Activated T-cell treated with anti-CD3 and anti-CD28 coated beads, Interleukin-2, amount 50 U/mL, for 72 hours (primary cell): ENCODE measurements at places on chromosomes 1 and 21.
A peak's percentile ranks its signal among the peaks of the same experiment; 100 is the strongest.

DNA sequence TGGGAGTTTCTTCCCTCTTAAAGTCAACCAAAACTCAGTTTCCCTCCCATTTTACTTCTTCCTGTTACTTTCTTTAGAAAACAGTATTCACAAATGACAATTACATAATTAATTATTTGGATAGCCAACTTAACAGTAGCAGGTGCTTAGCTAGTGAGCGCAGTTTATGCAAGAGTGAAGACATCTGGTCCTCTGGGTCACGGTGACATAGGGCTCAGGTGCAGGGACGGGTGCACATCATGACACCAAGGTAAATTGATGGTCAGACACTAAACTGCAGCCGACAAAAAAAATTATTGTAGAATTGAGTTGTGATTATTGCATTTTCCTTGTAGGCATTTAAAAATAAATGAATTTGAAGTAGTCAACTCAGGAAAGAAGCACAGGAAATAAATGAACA, 142.0 kb upstream of the KCTD3 start:
- DNase-seq = no peak

DNA sequence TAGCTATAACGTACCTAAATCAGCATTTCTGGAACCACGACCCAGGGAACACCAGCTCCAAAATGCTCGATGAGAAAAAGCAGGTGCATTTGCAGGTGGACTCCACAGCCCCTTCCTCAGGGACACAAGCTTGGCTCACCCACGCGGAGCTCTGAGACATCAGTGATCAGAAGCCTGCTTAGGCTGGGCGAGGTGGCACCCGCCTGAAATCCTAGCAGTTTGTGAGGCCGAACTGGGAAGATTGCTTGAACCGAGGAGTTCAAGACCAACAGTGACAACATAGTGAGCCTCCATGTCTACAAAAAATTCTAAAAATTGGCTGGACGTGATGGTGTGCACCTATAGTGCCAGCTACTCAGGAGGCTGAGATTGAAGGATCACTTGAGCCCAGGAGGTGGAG, 2.5 kb upstream of the TSPEAR start:
- DNase-seq = no peak

- DNase-seq = no peak
These were observed 51.2 kb downstream of the DIPK1A start for GRCh38 chr1:92910081-92910480.

DNA sequence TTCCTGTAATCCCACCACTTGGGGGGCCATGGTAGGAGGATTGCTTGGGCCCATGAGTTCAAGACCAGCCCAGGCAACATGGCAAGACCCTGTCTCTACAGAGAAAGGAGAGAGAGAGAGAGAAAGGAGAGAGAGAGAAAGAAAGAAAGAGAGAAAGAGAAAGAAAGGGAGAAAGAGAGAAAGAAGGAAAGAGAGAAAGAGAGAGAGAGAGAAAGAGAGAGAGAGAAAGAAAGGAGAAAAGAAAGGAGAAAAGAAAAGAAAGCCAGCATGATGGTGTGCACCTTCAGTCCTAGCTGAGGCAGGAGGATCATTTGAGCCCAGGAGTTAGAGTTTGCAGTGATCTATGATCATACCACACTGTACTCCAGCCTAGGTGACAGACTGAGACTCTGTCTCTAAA, 82.8 kb downstream of the DISP3 start:
- DNase-seq = no peak

DNA sequence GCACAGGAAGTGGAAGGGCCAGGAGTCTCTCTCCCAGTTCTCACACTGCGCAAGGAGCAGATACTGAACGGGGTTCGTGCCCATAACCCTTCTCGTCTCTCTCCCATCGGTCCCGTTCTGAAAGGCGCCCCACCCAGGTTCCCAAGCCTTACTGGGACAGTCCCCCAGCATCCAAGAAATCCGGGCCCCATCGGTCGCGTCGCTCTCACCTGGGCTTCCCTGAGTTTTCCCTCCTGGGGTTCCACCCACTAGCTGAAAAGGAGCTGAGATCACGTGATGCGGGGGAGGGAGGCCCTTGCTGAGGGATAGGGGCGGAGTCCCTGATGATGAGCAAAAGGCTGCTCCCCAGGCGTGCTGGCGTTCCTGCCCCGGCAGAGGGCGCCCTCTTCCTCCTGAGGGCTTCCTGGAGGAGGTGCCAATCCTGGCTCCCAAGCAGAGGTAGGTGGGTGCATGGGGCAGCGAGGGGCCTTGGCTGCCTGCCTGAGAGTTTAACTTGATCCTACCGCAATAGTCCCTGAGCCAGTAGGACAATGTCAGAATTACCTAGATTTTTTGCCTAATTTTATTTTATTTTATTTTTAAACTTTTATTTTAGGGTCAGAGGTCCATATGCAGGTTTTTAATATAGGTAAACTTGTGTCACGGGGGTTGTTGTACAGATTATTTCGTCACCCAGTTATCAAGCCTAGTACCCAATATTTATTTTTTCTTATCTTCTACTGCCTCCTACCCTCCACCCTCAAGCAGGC, at the start of gene SPOCD1:
TSS of gene SPOCD1 (minus strand) at position 271 of the 749 bp plus-strand sequence. CDS start 689 bp downstream, outside the sequence.
- peak; percentile 85 for DNase-seq

DNA sequence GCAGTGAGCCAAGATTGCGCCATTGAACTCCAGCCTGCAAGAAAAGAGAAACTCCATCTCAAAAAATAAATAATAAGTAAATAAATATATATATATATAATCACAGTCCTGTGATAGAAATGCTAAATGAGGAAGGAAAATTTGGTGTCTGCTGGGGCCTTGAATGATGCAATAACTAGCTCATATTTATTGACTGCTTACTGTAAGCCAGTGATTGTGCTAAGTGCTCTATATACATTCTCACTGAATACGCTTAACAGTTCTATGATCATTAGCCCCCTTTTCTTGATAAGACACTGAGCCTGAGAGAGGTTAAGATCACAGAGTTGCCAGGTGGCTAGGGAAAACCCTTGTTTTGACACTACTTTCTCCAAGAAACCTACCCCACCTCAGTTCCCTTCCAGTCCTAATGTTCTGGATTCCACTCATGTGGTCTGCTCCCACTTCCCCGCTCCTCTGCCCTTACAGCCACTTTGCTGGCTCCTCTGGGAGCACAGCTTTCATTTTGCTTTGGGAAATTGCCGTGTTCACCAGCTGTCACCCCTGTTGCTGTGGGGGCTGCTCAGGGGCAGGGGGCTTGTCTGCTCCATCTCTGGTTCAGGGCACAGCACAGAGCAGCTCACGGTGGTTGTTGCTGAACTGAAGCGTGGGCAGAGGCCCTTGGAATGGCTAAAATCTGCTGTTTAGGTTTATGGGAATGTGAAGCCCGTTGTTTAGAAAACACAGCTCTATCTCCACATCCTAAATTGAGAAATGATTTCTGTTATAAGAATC, 2.5 kb upstream of the BMP8A start:
- no peak for DNase-seq

- no peak for DNase-seq
These were observed 96.0 kb downstream of the FOXD2 start for GRCh38 chr1:47533793-47534328.

DNA sequence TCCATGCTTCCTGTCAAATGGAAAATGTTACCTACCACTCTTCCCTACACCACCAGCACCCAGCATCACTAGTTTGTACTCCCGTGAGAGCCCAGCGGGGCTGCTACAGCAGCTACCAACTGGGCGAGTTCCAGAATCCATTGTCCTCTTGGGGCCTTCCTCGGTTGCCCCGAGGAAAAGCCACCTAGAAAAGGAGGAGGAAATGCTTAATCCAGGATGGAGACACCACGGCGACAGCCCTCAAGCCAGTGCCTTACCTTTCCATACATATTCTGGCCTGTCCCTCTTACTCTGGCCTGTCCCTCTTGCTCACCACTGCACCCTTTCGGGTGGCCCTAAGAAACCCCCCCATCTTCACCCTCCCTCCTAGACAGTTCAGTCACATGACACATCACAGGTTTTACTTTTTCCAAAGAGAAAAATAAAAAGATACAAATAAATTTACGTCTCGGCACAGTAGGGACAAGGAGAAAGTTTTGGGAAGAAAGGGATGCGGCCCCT, 478 bp downstream of the RIT1 start:
- no peak for DNase-seq

DNA sequence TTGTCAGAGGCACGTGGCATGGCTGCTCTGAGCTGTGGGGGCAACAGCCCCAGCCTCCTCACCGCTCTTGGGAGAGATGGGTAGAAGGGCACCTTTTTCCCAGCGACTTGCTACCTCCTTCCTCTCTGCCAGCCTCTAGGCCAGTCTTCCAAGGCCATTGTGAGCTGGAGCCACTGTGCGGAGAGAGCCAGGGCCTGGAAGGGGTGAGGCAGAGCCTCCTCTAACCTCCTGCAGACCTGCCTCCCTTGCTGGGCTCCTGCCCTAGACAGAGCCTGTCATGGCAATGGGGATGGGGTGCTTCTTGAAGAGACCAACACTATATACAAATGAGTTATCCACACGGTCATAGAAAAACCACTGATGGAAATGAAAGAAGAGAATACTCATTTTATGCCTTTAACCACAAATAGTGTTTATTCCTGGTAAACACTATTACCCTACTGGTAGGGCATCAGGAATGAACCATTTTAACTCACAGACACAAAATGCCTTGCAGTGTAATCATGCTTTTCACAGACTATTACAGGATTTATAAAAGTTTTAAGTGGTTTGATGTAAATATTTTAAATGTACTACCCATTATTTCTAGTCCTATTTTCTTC, 5.0 kb upstream of the IGFN1 start:
- DNase-seq = peak; percentile 19

- no peak for DNase-seq
These were observed 1180.7 kb upstream of the B3GALT2 start for GRCh38 chr1:194367121-194367520.

DNA sequence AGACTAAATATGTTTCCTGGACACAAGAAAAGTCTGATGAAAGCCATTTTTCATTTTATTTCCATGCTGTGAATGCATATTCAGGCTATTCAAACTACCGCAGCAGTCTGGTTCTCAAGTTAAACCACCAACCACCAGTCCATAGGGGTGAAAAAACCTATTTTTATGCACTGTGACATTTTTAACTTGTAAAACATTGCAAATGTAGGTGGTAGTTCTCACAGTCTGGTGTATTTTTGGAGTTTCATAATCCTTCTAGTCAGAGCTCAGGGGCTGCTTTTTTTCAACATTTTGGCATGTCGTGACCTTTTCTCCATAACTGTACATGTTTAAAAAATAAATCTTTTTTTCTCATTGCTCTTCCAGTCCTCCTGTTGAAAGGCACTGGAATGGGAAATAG, 907.6 kb upstream of the ADGRL2 start:
- no peak for DNase-seq

GRCh38 chr1:26278724-26279455, 996 bp upstream of the SH3BGRL3 start:
- peak; percentile 61 for DNase-seq
